ENCODE measurements at places on chromosomes 16 and 17.

DNA sequence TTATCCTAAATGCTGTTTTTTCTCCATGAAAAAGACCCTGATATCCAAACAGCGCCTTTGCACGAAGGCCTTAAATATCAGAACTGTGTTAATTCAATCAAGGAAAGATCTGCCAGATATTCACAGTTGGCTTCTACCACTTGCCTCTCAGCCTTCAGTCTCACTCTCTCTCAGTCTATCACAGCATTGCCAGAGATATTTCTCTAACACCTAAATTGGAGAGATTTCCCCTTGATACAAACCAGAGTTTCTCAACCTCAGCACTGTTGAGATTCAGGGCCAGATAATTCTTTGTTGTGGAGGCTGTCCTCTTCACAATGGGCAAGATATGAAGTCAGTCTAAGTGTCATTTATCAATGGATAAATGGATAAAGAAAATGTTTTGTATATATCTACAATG, 454.1 kb upstream of the MAF start:
- no peak for DNase-seq

GRCh38 chr17:18236494-18236893, 11.1 kb downstream of the LLGL1 start:
- no peak for DNase-seq

- DNase-seq = no peak
Measured at GRCh38 chr16:67474551-67475455, 6.2 kb downstream of the ATP6V0D1 start.

DNA sequence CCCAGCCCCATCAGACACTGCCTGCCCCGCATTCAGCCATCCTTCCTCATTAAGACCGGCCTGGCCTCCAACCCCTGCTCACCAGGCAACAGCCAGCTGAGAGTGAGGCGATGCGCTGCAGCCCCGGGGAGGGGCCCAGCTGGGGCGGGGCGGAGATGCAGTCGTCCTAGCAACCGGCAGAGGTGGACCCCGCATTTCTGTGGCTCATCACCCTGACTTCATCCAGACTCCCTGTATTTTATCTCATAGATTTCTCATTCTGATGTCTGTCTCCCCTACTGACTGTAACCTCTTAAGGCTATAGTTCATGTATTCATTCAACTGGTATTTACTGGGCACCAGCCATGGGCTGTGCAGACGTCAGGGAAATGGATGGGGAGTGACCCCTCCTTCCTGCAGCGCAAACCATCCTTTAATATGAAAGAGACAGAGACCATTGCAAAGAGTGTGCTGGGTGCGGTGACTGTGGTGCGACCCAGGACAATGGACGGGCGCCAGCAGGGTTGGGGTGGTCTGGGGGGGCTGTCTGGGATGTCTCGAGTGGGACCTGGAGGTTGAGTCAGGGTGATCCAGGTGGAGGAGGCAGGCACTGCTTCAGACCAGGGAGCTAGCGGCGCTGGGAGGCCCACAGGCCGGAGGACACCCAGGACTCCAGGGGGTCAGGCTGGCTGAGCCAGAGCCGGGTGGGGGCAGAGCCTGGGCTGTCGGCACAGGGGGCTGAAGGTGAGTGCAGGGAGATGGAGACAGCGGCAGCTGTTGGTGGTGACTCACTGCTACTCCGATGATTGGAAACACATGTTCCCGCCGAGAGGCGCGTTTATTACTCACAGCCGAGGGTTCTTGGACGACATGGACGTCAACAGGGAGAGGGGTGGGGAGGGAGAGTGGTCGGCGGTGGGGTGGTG, 10.5 kb upstream of the TIMP2 start:
- DNase-seq = no peak

- DNase-seq = no peak
Measured at GRCh38 chr17:8117980-8118768, at the start of gene ALOXE3. Gene ALOXE3 (minus strand): TSS chr17:8118514. CDS start chr17:8117990, 524 bp downstream.

GRCh38 chr17:35749560-35750412, 3.3 kb downstream of the GAS2L2 start:
- no peak for DNase-seq

GRCh38 chr17:55116440-55116914, 147.9 kb downstream of the STXBP4 start:
- DNase-seq = no peak

- no peak for DNase-seq
Measured at GRCh38 chr17:39894681-39895376, 23.6 kb downstream of the GSDMB start.

GRCh38 chr16:56849690-56850680, 15.0 kb upstream of the SLC12A3 start:
- no peak for DNase-seq
